Endodermal cell (in vitro differentiated cells): ENCODE measurements at places on chromosomes 7 and 10. TPM values are rescaled to one million over a fixed set of nuclear protein-coding genes. Genes with fewer than 3 reads are reported as not detected.
A peak's percentile ranks its signal among the peaks of the same experiment; 100 is the strongest.

GRCh38 chr10:91761721-91762120 lies 36.5 kb upstream of the TNKS2 start:
- DNase-seq, result no peak

The TAS2R41 gene
- total RNA-seq, result not detected in 3 replicates

The PTPRE gene
- total RNA-seq, result 0.75 TPM in 2 replicates

The TDRD1 gene
- 0.15 TPM in 1 of 3 replicates, not detected in the others for total RNA-seq

The SLC26A4 gene
- total RNA-seq, result 0.42 to 0.76 TPM in 2 of 3 replicates, not detected in the other

GRCh38 chr7:8998762-8999161 lies 565.4 kb downstream of the NXPH1 start:
- no peak for DNase-seq

DNA sequence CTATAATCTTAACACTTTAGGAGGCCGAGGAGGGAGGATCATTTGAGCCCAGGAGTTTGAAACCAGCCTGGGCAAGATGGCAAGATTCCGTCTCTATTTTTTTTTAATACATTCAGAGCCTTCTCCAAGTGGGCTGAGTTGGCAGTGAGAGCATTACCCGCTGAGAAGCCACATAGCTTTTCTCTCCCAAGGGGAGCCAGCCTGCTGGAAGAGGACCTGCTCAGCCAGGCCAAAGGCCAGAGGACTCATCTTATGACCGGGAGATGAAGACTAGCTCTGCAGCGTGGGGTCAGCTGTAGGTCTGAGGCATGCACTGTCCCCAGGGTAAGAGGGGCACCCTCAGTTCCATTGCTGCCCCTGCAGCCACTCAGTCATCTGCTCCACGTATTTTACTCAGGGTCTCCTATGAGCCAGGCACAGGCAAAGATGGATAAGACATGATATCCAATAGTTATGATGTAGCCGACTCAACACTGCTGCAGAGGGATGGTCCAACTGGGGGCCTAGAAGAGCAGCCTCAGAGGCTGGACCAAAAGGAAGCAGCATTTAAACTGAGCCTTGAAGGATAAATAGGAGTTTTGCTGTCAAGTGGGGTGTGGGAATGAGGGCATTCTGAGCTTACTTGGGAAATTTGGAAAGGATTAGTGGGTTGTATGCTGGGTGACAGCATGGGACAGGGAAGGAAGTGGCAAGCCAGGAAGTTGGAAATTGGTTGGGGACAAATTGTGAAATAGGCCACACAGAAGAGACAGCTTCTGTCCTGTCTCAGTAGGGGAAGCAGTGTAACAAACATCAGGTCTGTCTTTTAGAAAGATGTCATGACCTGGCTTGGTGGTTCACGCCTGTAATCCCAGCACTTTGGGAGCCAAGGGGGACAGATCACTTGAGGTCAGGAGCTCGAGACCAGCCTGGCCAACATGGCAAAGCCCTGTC lies 1.6 kb upstream of the MARVELD1 start:
- no peak for DNase-seq

DNA sequence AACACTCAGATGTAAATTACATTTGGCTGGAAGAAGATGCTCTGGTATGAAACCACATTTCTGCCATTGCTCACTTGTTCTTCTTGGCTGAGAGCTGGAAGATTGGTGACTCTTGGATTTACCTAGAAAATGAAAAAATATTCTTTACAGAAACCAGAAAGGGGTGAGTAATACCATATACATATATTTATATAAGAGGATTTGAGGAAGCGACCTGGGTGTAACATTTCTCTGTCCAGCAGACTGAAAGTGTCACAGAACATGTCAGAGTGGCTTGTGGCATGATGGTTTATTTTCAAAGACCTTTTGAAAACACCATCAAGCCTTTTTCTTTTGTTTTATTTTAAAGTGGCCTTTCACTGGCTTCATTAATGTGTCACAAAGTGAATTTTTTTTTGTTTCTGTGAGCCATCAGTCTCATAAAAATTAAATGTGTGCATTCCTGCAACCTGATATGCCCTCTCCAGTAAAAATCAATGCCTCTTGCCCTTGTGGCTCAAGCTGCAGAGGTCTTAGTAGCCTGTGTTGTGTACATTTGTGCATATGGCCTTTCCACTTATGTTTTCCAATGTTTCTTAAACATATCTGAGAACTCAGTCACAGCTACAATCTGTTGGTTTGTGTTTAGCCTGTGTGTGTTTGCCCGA lies 23.5 kb downstream of the CREB5 start:
- no peak for DNase-seq

- no peak for DNase-seq
These were observed 36.4 kb downstream of the USP54 start for GRCh38 chr10:73554721-73555120.

DNA sequence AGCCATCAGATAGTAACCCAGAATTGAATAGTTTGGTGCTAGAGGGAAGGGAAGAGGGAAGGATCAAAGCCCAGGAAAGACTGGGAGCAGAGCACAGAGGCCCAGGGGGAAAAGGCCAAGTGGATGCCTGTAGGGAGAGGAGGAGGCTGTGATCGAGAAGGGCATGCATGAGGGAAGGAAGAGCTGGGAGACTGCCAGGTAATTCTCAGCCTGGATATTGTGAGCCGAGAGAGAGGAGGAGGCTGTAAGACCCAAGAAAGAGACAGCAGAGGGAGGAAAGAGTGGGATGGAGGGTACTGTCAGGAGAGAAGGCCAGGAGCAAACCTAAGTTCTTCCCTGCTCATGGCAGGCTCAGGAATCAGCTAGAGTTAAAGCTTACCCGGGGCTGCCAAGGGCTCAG lies 178.2 kb downstream of the CCDC3 start:
- DNase-seq, result no peak

DNA sequence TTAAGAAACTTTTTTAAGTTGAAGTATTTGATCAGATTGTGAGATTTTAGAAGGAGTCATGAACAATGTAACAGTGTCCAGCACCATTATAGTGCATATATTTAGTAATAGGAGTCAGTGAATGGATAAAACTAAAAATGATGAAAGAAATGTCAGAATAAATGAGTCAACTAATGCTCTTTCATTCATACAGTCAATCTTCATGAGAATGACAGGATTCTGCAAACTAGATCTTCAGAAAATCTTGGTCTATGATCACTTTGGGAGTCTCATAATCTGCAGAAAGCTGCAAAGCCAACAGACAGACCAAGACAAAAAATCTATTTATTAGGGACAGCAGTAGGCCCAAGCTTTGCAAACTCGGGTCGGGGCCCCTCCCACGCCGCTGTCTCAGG lies 710 bp downstream of the RNLS start:
- DNase-seq, result no peak

The GLI3 gene
- total RNA-seq, result 7.8 to 12.4 TPM (median 10.2 TPM) in 3 replicates

The DDC gene
- total RNA-seq, result 1.1 to 1.8 TPM in 2 of 3 replicates, not detected in the other

- no peak for DNase-seq
These were observed 5.4 kb upstream of the PWWP2B start for GRCh38 chr10:132391676-132392020.

The TMEM236 gene
- 0.04 and 0.07 TPM in 2 replicates for total RNA-seq

DNA sequence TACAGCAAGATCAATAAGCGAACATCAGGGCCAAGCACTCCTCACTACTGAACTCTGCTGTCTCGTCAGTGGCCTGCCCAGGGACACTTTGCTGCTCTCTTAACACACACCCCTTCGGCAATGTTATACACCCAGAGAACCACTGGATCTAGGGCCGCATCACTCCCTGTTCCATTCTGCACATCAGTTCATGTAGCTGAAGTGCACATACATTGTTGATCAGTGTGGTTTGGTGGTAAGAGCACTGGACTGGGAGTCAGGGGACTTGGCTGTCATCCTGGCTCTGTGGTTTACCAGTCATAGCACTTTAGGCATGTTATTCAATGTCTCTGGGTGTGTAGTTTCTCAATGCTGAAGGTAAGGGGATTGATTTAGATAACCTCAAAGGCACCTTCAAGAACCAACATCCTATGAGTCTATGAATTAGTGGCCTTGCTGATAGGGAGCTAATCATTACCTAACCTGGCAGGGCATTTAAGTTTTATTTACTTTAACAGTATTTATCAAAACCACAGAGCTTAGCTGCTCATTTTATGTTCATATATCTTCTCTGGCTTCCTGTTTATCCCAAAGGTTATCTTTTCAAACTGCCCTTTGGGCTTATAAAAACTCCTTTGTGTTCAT lies 24.8 kb downstream of the DUSP5 start:
- no peak for DNase-seq

The MMP21 gene
- not detected in 2 replicates for total RNA-seq

- DNase-seq, result no peak
These were observed 16.2 kb downstream of the STEAP4 start for GRCh38 chr7:88290491-88290890.

The CUEDC2 gene
- total RNA-seq, result 61.4 to 82.9 TPM (median 80.3 TPM) in 3 replicates

DNA sequence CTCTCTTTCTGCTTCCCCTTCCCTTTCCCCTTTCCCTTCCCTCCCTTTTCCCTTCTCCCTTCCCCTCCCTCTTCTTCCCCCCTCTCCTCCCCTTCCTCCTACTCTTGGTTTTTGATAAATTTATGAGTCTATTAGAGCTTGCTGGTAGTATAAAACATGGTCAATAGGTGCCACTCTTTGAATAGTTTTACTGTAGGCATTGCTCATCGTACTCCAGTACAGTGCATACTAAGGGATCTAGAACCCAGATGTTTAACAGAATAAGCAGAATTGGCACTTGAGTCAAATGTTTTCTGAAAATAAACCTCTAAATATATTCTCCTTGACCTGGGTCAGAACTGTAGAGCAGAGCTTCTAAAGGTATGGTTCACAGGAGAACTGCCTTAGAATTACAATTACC lies 126.7 kb downstream of the SORCS3 start:
- DNase-seq, result no peak

DNA sequence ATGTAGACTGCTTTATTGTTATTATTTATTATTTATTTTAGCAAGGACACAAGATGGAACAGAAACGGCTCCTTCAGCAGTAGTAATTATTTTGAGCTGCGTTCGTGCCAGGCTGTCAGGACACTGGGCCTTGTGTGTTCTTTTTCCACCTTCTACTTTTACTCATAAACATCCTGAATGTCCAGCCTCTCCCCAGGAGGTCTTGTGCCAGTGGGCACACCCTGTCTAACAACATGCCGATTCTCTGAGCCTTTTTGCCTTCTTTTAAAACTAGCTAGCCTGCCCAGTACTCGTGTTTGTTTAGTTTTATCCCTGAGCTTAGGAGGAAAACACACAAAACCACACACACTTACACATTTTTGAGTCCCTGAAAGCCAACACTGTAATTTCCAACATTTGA lies 1.2 kb downstream of the SCIN start:
- DNase-seq, result no peak

- peak; percentile 40 for DNase-seq
These were observed 11.2 kb downstream of the DDC start for GRCh38 chr7:50553973-50554372.

DNA sequence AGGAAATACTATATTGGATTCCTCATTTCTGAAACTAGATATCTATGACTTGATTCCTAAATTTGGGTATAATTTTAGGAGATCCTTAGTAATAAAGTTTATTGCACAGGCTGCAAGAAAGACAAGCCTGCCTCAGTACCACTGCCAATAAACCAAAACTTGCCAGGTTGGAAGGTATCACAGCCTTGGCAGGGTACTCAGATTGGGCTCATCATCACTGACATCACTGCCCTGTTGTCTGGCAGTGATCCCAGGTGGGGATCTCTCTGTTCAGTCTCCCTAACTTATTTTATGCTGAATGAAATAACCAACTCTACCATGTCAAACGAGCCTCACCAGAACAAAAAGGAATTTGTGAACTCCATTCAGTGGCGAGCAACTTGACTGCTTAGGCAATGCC lies 18.8 kb downstream of the FIGNL1 start:
- DNase-seq, result no peak

- DNase-seq, result no peak
These were observed 28.2 kb upstream of the MPP7 start for GRCh38 chr10:28331066-28331465.

- DNase-seq, result no peak
These were observed 154.9 kb downstream of the ATE1 start for GRCh38 chr10:121772884-121773283.

The CYP3A7 gene
- total RNA-seq, result not detected in 3 replicates

DNA sequence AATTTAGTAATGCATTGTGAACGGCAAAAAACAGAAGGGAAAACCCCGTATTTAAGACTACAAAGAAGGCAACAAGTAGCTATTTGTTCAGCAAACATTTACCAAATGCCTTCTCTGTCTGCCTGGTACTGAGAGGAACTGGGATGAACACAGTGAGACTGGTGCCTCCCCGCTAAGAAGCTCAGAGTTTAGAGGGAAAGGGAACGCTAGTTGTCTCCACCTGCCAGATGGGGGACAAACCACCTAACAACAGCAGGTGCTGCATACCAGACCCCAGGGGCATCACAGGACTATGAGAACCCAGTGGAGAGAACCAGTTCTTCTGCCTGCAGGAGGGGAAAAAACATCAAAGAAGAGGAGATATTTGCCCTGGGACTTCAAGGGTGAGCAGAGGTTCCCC lies 147.1 kb downstream of the SLC25A13 start:
- peak; percentile 70 for DNase-seq

The STMP1 gene
- 21.6 to 33.1 TPM (median 32.2 TPM) in 3 replicates for total RNA-seq

DNA sequence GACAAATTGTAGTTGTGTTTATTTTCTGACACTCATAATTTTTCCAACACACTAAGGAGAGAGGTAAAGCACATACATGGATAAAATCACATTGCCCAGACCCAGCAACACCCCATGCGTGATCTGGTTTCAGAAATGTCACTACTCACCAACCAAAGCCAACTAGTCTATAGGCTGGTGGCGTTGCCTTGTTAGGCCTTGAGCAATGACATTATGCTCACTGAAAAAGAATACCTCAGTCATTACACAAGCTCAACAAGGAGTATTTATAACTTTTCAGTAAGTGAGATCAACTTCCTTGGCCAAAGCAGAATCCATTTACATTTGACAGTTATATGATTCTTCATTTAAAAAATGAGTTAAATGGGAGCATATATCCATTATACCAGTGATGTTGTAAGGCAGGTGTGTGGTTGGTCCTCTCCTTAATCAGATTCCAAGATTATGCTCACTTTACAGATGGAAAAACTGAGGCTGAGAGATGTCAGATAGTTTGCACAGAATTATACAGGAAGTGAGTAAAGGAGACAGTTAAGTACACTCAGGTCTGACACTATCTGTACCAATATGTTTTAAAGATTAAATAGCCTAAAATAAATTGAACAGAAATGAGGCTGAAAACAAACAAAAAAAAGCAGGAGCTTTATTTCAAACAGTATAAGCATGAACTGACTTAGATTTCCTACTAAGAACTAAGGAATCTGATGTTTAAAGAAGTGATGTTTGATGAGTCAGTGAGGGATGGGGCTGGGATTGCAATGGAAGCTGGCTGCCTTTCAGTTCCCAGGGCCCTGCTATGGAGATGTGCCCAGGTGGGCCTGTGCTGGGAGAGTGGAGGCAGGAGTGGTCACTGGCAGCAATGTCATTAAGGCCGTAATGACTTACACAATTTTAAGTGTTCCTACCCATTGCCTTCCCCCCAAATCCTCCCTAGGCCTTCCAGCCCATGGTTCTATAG lies 118.3 kb downstream of the RAPGEF5 start:
- DNase-seq, result no peak

DNA sequence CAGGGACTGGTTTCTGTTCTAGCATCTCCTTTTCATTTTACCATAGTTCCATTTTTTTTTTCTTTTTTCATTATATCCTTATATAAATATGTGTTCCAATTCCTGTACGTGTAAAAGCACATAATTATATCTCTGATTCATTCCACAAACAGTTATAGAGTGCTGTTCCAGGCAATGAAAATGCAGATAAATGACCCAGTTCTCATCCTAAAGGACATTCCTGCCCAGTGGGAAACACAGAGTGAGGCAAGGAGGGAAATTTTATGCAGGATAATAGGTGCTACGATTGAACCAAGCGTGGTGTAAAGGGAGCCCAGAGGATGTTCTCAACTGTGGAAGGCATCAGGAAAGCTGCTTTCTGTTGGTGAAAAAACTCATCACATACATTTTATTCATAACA lies 408.1 kb downstream of the GATA3 start:
- no peak for DNase-seq

GRCh38 chr7:47839381-47839780 lies 108.9 kb downstream of the PKD1L1 start:
- no peak for DNase-seq
